ENCODE measurements at places on chromosomes 6 and 20.

- no peak for DNase-seq
Observed at GRCh38 chr6:119035459-119035858, 43.0 kb downstream of the FAM184A start.

DNA sequence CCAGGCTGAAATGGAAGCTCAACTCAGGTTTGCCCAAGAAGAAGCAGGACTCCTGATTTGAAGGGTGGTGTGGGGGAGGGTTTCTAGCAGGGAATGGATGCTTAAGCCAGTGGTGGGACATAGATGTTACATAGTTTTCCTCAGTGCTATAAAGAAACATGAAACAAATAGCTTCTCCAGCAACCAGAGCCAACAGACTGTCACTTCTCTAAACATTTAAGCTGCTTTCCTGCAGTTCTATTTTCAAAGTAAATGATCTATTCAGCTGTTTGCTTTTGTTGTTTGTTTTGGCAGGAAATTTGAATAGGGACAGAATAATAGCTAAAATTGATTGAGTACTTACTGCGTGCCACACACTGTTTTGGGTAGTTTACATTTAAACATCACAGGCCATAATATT is 169.0 kb downstream of the UST start:
- DNase-seq: no peak

DNA sequence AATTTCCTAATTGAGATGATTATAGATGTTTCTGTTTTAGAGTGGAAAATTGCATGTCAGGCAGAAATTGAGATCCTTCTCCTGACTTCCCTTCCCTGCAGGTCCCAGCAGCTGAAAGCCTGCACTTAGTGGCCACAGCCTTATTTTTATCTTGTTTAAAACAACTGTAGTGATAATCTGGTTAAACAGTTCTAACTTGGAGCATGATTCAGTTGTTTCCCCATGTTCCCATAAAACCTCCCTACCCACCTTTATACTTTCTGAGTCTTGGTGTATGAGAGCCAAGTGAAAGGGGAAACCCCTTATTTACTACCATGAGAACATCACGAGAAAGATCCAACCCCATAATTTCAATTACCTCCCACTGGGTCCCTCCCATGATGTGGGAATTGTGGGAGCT is 195.2 kb downstream of the SLC16A10 start:
- DNase-seq: no peak

- no peak for DNase-seq
Observed at GRCh38 chr20:43376831-43377230, 80.9 kb upstream of the SRSF6 start.

DNA sequence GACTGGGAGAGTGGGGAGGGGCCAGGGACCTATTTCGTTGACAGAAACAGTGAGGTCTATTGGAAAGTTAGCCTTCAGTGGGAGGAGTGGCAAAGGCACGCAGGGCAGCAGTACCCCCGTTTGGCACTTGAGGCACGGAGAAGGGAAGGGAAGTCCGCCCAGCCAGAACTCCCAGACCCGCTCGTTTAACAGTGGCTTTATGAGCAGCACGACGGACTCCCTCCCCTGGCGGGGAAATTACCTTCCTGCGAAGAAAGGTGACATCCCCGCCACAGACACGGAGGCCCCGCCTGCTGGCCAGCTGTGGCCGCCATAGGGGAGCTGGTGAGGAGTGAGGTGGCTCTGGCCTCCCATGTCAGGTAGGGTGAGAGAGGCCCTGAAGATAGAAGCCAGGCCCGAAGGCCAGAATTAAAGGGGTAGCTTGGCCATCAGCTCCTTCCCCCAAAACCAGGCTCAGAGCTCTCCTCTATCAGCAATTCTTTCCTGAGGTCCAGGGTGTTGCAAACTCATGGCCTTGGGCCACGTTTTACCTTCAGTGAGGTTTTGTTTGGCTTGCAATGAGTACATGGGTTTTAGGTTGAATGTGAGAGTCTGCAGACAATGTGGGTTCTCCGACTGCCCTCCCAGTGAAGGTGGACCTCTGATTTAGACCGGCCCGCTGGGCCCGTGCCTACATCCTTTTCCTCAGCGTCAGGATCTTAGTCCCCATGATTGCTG is 123.7 kb downstream of the MRPL14 start:
- DNase-seq: no peak

- DNase-seq: no peak
Observed at GRCh38 chr6:34494973-34495372, 29.1 kb downstream of the PACSIN1 start.

GRCh38 chr20:20341371-20341770 is 26.5 kb upstream of the INSM1 start:
- no peak for DNase-seq

DNA sequence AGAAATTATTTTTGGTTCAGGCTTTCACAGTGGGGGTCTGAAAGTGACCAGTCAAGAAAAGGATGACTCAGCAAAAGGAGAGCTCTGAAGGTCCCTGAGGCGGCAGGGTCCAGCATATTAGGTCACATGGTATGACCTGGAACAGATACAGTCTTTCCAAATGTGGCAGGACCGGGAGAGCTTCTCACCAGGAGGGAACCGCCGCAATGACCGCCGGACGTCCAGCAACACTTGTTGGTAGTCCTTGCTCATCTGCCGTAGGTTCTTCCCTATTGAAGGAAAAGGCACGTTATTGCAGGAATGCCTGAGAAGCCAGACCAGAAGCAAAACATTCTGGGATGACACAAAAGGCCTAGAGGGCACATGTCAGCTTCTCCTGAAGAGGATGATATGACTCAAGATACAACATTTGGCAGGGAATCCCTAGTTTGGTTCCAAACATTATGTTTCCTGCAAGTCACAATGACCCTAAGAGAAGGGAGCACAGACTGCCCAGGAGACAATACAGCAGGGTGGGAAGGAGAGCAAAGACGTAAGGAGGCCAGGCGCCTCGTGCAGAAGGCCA is 17.4 kb downstream of the TBC1D20 start:
- no peak for DNase-seq

DNA sequence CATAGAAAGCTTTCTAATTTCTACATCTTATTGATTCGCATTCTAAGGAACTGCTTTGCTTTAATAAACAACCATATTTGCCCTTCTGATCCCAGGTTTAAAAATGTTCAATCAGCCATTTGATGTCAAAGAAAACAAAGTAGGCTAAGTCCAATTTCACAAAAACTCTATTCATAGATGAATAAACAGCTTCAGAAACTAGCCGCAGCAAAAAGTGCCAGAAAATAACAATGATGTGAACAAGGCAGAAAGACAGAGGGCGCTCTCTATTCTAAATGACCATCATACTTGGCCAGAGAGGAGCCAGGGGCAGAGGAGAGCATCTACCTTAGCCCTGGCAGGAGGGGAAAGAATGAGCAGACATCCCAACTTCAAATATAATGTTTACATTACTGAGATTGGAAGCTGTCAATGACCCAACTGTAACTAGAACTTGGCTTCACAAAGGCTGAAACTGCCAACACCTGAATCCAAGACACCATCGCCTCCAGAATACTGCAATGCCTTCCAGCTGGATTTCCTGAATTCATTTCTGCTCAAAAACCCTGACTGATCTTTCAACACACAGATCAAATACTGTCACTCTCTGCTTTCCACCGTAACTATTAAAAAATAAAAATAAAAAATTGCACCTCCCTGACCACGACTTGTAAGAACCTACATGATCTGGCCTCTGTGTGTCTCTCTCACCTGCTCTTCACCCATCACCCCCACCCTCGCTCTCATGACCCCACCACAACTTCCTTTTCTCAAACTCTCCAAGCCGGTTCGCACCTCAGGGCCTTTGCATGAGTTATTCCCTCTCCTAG is 9.5 kb downstream of the CNKSR3 start:
- no peak for DNase-seq

- DNase-seq: no peak
Observed at GRCh38 chr6:76004202-76004601, 68.3 kb downstream of the IMPG1 start.

DNA sequence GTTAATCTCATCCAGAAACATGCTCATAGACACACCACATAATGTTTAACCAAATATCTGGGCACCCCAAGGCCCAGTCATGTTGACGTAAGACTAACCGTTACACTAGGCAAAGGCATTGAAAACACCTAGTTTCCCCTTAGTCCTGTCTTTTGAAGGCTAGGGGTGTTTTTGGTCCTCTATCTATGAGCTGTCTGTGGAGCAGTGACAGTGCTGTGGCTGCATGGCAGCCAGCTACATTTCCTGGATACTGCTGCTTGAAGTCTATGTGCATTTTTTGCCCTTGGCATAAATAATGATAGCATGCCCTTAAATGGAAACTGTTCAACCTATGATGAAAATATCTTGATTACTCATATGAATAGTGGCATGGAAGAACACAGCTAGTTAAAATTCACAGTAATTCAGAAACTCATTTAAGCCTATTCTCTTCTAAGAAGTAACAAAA is 18.6 kb downstream of the FARS2 start:
- no peak for DNase-seq

GRCh38 chr6:163412801-163413344 is 1.6 kb upstream of the QKI start:
- no peak for DNase-seq

DNA sequence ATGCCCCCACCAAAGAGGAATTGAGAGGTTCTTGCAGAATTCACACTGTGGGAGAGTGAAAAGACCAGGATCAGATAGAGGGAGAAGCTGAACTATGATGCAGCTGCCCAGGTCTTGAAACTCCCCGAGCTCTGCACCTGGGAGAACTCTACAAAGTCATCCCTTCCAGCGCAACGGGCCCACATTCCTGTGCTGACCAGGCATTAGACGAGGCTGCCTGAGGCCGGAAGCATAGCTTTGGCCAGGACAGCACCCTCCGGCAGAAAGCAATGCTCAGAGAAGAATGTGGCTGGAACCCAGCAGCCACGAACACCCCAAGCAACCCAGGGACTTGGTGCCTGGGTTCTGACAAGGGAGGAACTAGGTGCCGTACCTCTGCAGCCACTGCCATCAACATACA is 281.5 kb upstream of the CDH4 start:
- no peak for DNase-seq

- no peak for DNase-seq
Observed at GRCh38 chr6:100671740-100672139, 207.0 kb upstream of the SIM1 start.

DNA sequence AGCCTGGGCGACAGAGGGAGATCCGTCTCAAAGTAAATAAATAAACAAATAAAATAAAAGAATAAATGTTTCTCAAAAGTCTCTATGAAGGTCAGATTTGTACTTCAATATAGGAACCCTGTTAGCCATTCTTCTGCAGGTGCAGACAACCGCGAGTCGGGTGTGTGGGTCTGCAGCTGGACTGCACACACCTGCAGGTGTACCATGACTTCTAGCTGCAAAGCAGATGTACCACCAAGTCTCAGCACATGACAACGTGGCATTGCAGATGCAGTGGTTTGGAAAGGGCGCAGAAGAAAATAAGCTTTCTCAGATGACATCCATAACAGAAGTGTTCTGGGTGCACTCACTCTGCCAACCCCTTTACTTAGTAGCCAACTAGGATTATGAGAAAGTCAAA is 239.7 kb downstream of the ATXN1 start:
- no peak for DNase-seq

- DNase-seq: no peak
Observed at GRCh38 chr6:168698923-168699322, 257.9 kb downstream of the SMOC2 start.

DNA sequence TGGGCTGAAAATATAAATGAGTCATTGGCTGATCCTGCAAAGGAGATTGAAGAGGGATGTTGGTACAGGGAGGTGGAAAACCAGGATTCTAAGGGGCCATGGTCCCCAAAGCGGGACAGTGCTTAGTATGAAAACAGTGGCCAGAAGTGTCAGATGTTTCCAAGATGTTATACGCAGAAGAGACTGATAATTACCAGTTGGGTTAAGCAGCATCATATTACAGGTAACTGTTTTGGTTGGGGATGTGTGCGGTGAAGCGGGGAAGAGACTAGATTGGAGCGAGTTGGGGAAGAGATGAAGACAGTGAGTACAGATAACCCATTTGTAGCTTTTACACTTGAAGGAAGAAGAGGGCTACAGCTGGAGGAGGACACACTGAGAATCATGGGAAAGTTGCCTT is 80.8 kb downstream of the PLEKHG1 start:
- no peak for DNase-seq

GRCh38 chr6:152636021-152636608 is 1.0 kb downstream of the SYNE1 start:
- DNase-seq: no peak

GRCh38 chr20:15396026-15396425 is 1058.6 kb upstream of the FLRT3 start:
- DNase-seq: no peak

- DNase-seq: no peak
Observed at GRCh38 chr20:47545499-47545898, 43.8 kb downstream of the NCOA3 start.

DNA sequence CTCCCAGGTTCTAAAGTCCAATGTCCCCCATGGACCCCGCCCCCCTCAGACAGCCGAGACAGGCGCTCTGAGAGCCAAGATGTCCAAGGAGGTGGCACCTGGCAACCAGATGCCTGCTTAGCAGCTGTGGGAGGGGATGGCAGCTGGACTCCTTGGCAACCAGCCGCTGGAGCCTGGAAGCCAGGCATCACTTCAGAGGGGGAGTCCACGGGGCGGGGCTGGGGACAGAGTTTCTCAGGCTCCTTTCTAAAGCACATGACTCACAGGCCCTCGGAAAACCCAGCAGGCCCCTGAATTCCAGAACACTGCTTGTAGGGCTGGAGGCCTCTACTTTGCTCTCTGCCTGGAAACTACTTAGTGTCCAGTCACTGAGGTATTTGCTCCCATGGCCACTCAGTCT is 51.5 kb downstream of the PREX1 start:
- DNase-seq: no peak

DNA sequence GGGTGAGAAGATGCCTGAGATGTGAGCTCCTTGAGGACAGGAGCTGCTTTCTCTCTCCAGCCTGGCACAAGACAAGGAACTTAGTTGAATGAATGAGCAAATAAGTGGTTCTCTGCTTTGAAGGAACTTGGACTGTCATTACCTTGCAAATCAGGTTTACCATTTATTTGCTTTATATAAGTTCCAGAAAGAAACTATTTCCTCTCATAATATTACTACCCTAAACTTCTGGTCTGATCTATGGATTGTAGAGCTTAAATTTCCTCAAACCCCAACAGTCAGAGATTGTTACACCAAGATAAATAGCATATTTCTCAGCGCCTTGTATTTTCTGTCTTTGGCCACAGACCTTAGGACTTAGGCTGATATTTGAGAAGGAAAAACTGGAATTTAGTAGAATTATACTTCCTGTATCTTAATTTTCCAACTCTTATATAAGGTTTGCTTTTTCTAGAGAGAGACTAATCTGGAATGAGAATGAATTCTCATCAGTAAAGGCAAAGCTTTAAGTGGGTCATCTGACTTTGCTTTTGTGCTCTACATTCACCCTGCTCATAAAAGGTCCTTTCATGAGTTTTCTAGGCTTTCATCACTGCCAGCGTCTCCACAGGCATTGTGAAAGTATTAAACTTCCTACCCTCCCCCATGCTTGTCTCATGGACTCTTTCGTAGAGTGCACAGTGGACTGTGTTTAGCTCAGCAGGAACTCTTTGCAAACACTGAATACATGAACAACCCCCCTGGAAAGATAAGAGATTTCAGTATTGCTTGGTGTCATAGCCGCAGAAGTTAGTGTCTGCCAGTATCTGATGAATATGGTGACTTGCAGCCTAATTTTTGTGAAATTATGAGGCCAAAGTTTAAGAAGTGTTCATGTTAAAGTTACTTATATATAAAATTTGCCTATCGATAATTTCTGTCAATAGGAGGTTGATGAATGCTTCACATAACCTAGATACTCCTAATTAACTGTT is 74.0 kb downstream of the PTPRA start:
- DNase-seq: no peak
